ENCODE measurements at places on chromosomes 4 and X. TPM values are rescaled to one million over a fixed set of nuclear protein-coding genes. Genes with fewer than 3 reads are reported as not detected.

DNA sequence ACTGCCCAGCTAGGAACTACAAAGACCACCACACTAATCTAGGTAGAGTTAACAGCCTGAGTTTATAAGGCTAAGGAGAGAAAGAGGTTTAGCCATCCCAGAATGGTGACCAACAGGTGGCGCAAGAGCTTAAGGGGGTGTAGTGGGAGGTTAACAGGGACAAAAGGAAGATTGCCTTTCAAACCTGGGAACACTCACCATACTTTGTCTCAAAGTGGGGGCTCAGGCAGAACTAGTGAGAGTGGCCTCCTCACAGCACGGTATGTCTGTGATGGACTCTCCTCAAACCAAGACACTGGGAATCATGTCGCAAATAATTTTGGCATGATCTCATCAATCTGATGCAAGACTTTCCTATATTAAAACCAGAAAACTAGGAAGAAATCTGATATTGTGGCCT is 23.4 kb downstream of the CCNI start:
- no peak overlapping the region for H3K27ac ChIP-seq
- H3K27me3 ChIP-seq, result no peaks in the 10 kb centered on the region
- H3K4me1 ChIP-seq, result no peaks in the 10 kb centered on the region
- no peak for DNase-seq

DNA sequence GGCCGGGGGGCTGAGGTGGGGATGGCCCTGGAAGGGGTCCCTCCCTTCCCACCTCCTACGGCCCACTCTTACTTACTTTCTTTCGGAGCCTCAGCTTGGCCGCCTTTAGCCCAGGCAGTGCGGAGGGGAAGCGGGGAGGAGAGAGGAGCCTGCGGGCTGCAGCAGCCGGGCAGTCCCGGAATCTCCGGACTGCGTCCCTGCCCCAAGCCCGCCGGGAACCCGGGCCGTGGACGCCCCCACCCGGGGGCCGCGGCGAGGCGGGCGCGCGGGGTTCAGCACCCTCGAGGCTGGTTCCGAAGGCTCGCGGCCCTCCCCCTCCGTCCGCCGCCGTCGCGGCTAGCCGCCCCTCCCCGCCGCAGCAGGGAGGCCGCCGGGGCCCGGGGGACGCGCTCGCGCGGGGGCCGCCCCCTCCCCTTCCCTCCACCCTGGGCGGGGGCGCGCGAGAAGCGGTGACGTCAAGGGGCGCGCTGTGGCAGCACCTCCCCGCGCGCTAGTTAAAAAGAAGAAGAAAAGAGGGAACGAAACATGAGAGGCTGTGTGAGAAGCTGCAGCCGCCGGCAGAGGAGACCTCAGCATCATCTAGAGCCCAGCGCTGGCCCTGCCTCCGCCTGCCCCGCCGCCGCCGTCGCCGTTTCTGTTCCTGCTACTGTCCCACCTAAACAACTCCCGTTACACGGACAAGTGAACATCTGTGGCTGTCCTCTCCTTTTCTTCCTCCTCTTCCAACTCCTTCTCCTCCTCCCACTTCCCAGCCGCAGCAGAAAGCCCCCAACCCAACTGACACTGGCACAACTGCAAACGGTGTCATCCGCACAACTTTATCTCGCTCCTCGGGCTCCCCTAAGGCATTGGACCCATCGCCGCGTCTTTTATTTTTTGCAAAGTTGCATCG is at the start of gene HHIP:
Gene HHIP (plus strand): TSS at position 526 of the 892 bp plus-strand sequence. CDS start 520 bp downstream, outside the sequence.
- H3K27ac ChIP-seq, result peak within 1 kb of the TSS; percentile 17
- no peaks in the 10 kb centered on the region for H3K4me1 ChIP-seq
- DNase-seq, result peak; percentile 41
- H3K27me3 ChIP-seq, result no peaks in the 10 kb centered on the region

DNA sequence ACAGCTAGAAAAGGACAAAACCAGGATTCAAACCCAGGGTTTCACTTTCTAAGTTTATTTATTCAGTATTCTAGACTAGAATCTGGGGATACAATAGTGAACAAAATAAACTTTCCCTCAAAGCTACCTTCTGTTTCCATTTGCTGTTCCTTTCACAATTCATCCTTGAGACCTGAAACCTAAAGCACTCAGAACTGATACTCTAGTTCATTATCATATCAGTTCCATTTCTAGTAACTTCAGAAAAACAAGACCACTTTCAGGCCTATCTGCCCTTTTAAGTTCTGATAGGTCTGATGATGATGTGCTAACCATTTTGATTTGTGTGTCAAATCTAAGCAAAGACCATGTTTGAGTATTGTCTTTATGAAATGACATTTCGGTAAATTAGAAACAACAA is 7.8 kb upstream of the XK start:
- DNase-seq, result no peak
- no peak overlapping the region for H3K4me3 ChIP-seq
- H3K27ac ChIP-seq, result no peak overlapping the region
- no peaks in the 10 kb centered on the region for H3K4me1 ChIP-seq

GRCh38 chr4:184734758-184735157 is 862 bp upstream of the CENPU start:
- no peaks in the 10 kb centered on the region for H3K27me3 ChIP-seq
- peaks cover 3% of the 10 kb centered on the region for H3K4me1 ChIP-seq
- H3K36me3 ChIP-seq, result no peaks in the 10 kb centered on the region

- peak; percentile 48 for DNase-seq
- H3K36me3 ChIP-seq, result no peaks in the 10 kb centered on the region
- peak overlapping the region; percentile 11 for H3K27ac ChIP-seq
- peaks cover 23% of the 10 kb centered on the region for H3K4me1 ChIP-seq
- no peaks in the 10 kb centered on the region for H3K27me3 ChIP-seq
These were observed 2.0 kb downstream of the FGFRL1 start for GRCh38 chr4:1013225-1014073.

MTM1 gene
- total RNA-seq, result 16.8 TPM

Measured in ovary (tissue), 10 donors.